GDM1 (cell line): ENCODE measurements at places on chromosomes 16 and 17.

DNA sequence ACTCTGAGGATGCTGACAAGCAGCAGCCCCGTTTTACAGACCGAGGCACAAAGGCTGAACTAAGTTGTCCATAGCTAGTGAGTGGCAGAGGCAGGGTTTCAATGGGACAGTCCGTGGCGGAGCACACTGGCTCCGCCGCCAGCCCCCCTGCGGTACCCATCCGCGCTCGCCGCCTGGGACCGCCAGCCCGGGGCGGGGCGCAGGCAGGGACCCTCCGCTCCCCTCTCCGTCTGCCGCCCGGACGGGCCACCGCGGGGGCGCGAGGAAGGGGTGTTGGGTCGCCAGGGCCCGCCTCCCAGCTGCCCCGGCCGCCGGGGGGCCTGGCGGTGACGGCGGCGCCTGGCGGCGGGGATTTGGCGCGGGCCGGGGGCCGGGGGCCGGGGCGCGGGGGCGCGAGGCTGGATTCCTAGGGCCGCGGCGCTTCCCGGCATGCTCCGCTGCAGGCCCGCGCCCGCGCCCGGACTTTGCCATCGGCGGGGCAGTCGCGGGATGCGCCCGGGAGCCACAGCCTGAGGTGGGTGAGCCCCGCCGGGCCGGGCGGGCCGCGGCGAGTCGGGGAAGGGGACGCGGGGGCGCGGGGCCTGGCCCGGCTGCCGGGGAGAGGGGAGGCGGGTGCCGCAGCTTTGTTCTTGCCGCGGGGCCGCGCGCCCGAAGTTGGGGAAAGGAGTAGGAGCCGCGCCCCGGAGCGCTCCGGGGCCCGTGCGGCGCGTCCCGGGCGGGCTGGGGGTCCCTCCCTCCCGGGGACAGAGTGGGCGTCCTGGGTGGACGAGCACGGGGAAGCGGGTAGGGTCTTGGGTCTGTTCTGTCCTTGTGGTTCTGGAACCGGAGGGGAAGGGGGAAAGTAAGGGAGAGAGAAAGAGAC, at the start of gene TMEM98:
Gene TMEM98 (plus strand): TSS at position 430 of the 862 bp plus-strand sequence. CDS start 3,376 bp downstream, outside the sequence.
- DNase-seq = no peak

DNA sequence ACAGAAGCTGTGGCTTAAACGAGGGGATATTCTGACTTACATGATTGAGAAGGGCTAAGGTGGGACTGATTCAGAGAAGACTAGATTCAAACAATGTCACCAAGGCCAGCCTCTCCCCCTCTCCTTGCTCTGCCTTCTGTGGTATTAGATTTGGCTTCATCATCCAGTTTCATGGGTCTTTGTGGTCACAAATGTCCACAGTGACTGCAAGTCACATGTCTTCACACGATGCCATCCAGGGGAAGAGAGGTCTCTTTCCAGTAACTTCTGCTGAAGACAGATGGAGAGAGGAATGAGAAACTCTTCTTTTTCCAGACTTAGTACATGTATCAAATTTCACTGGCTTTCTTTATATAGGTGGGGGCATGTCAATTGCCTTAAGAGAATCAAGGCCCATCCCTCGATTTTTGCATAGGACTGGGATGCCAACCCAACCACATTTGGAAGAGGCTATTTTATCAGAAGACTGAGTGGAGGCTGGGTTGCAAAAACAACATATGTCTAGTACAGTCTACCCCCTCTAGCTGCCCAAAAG, 57.3 kb upstream of the HNF1B start:
- no peak for DNase-seq

DNA sequence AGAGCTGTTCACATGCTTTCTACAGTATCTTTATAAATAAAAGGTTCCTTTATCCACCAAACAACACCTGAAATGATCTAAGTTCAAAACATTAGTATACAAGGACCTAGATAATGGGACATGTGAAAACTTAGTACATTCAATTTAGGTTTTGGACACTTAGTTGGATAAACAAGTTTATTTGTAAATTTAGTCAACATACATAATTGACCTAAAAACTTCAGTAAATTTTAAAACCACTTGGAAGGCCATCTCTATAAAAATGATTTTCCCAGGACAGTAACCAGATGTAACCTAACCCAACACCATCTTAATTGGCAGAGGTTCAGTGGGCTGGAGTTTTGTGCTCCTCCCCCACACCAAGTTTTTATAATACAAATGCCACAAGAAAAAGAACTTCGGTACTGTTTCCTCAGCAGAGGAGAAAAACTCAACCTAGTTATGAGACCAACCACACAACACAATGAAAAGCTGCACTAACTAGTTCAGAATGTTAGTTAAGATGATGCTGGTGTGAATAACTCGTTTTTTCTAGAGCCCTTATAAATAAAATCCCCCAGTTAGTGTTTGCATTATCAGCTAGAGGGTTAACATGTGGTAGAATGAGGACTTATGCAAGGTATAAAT, 7.2 kb upstream of the UNK start:
- no peak for DNase-seq

DNA sequence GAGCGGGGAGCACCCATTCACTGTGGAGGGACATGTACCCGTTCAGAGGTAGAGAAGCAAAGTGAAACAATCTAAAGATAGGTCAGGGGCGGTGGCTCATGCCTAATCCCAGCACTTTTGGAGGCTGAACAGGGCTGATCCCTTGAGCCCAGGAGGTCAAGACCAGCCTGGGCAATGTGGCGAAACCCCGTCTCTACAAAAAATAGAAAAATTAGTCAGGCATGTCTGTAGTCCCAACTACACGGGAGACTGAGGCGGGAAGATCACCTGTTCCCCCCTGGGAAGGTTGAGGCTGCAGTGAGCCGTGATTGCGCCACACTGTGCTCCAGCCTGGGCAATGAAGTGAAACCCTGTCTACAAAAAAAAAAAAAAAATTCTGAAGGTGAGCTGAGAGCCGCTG, 21.7 kb downstream of the MYL4 start:
- no peak for DNase-seq

- no peak for DNase-seq
These were observed 10.1 kb downstream of the DNAH9 start for GRCh38 chr17:11608396-11608795.

GRCh38 chr16:57424583-57424982, 20.0 kb downstream of the CCL17 start:
- no peak for DNase-seq

DNA sequence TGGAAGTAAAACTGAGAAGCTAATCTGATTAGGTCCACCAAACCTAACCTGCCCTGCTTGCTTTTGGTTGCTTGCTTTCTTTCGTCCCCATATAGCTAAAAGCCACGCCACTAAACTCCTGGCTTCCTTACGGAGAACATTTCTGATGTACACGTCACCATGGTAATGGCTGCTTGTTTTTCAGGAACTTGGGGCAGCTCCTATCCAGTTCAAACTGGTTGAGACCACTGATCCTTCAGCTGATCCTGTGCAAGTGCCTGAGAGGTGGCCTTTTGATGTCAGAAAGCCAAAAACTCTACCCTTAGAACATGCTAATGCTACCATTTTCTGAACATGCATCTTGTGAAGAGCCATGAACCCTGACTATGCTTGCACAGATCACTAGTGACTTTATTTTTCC, 14.4 kb upstream of the DHRS7C start:
- no peak for DNase-seq

DNA sequence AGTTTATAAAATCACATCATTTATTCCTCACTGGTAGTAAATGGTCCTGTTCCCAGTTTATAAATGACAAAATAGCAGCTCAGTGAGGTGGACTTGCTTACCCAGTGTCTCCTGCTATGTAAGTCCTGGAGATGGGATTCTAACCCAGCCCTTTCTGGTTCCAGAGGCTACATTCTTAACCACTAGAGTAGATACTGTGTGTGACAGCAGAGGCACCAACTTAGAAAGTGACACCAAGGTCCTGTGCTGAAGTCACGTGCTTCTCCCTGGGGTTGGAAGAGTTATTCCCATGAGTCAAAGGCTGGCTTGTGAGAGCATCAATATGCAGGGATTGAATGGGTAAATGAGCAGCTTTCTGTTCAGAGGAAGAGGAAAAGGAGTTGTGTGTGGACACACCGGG, 167.3 kb upstream of the IRX3 start:
- no peak for DNase-seq

- DNase-seq = no peak
These were observed 40.4 kb upstream of the CORO6 start for GRCh38 chr17:29663155-29663554.

- DNase-seq = no peak
These were observed 12.8 kb downstream of the CYTH1 start for GRCh38 chr17:78769196-78769773.

DNA sequence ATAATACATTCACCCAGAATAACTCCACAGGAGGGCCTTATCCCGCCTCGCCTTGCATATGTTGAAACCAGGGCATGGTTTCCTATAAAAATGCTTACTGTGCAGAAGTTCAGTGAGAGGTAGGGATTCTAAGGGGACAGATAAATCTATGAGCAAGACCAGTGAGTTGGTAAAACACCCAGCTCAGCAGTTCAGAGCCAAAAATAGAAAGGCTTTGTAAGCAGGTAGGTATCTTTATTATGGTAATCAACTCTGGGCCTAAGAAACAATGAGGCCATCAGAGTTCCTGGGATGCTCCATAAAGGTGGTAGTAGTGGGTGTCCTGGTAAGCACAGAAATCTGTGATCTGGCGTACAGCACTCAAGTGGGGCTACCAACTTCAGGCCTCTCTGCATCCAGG, 549.4 kb upstream of the CDH5 start:
- DNase-seq = no peak

DNA sequence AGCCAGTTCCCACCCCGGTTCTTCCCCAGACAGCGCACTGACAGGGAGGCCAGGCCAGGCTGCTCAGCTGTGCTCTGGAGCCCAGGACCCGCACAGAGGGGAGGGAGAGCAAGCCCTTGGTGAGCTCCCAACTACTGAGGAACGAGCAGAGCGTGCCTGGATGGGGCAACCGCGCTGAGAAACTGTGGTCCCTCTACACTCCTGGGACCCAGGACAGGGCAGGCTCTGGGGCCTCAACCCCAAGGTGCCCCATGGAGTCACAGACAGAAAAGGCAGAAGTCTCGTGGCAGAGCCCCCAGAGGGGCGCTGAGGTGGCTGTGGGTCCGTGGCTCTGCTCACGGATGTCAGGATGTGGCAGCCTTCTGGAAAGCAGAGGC, 16.3 kb downstream of the SLX4 start:
- no peak for DNase-seq

- DNase-seq = no peak
These were observed 48.3 kb downstream of the BAIAP2 start for GRCh38 chr17:81083125-81083765.

- no peak for DNase-seq
These were observed 555.3 kb downstream of the MAF start for GRCh38 chr16:79045191-79045590.

GRCh38 chr17:70123193-70123592, 46.1 kb upstream of the KCNJ2 start:
- no peak for DNase-seq

DNA sequence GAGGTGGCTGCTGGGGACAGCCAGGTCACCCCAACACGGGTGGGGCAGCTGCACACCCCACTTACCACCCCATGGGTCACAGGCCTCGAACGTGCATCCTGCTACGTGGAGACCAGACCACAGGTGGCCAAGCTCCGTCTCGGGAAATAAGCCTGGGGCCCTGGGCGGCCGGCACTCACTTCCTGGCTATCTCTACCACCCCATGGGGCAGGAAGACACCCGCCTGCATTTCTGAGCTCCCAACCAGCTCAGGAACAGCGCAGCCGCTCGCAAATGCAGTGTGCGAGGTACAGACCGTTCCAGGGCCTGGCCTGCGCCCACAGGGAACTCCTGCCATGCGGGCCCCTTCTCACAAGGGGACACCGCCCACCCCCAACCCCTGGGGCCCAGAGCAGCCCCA, 4.9 kb upstream of the GNG13 start:
- no peak for DNase-seq

- DNase-seq = no peak
These were observed 15.5 kb upstream of the SPNS2 start for GRCh38 chr17:4483012-4483840.

DNA sequence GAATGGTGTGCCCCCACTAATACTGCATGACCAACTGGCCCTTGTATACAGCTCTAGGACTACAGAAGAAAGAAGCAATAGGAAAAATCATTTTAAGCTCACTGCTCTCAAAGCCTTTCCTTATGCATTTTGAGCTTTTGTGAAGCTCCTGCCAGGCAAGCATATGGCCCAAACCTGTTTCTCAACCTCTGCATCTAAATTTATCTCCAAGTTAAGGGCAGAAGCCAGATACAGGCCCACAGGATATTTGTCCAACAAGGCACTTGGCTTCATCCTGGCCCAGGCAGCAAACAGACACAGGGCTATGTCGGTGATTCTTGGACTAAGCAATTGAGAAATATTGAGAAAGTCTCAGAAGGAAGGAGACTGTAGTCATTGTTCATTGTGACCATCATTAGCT, 43.9 kb downstream of the CCT6B start:
- no peak for DNase-seq

DNA sequence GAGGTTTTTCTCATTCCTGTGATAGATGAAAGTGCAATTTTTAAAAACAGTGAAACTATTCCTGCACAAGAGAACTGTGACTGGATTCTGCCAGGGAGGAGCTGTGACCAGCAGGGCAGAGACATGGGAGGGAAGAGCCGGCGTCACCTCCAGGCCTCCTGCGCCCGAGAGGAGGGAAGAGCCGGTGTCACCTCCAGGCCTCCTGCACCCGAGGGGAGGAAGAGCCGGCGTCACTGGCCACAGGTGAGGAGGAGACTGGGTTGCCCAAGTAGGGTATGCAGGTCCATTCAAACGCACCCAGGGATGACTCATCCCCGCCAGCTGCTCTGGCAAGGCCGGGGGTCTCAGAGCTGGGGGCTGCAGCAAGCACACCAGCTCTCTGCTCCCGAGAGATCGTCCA, 56.7 kb downstream of the METRNL start:
- no peak for DNase-seq

DNA sequence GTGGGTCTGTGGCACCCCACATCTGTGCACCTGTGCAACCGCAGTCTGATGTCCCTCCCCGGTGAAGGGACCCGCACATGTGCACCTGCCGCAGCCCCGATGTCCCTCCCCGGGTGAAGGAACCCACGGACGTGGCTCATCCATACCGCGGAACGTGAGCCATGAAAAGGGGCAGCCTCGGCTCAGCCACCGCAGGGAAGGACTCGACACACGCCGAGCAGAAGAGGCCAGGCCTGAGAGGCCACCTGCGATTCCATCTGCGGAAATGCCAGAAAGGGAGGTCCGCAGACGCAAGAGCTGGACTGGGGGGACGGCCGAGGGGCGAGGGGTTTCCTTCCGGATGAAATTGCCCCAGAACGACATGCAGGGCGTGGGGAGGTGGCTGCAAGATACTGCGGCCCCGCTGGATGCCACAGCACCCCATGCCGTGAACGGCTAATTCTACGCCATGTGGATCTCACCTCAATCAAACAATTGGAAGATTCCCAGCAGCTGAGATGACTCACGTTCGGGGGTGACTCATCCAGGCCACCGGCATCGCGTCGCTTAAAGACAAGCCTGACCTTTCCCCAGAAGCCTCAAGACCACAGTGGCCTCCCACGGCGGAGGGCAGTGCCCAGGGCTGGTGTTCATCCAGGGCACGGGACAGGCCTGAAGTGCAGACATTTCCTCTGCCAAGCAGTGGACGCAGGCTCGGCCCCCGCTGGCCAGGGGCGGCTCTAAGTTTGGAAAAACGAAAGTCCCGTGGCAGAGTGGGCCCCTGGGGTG, 21.0 kb downstream of the SOX8 start:
- no peak for DNase-seq
